C1 segment of cervical spinal cord (tissue), 14 donors: ENCODE measurements at places on chromosomes 3 and 15.

DNA sequence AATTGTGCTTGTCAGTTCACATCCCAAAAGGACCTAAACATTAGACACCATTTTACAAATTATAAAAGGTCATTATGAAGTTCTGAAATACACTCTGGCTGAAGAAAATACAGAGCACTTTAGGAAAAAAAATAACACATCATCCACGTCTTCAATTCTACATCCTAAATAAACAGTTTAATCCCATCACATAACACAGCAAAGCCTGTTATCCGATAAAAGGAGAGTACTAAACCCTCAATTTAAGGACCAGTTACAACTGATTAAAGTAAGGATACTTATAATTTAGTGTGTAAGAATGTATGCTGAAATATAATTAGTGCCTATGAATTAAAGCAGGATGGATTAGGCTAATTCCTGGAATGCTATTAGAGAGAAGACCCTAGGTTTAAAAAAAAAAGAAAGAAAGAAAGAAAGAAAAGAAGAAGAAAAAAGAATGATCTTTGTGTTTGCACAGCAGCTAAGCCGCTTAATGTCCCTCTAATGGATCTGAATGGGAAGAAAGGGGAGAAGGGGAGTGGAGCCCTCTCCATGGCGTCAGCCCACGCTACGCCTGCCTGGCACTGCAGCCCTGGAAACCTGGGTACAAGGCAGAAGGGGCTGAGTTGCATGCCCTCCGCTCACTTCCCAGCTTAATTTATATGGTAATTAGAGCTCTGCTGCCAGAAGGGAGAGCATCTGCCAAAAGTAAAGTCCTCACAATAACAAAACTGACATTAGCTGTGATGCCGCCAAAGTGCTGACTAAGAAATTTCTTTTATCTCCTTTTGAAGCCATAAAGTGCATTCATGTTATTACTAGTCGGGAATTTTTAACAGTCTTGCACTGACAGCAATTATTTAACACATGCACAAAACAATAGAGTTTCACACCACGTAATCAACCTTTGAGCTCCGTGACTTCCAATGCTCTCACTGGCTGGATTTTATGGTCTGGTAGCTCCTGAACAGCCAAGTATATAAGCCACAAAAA lies 90.0 kb downstream of the FSIP1 start:
- no peak for DNase-seq

GRCh38 chr3:127043041-127043641 lies 60.2 kb downstream of the PLXNA1 start:
- DNase-seq: no peak

- DNase-seq: no peak
These were observed 3.5 kb upstream of the TBC1D5 start for GRCh38 chr3:17745894-17746293.

- no peak for DNase-seq
These were observed 30.0 kb downstream of the MB21D2 start for GRCh38 chr3:192887701-192888100.

DNA sequence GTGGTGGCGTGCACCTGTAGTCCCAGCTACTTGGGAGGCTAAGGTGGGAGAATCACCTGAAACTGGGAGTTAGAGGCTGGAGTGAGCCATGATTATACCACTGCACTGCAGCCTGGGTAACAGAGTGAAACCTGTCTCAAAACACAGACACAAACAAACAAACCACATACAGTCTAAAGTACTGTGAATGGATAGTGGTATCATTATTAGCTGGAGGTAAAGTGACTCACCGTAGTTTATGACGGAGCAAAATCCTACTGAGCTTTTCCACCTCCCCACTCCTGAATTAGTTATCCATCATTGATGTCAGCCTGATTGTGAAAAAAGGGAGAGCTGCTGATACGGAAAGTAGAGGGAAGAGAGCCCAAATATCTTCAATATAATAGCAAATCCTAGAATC lies 3.2 kb upstream of the CNOT10 start:
- DNase-seq: no peak

GRCh38 chr3:161854232-161854771 lies 357.7 kb downstream of the OTOL1 start:
- no peak for DNase-seq
